GM19239 (cell line): ENCODE measurements at places on chromosomes 11 and 22.

GRCh38 chr11:2669634-2670469 lies 29.9 kb downstream of the KCNQ1OT1 start:
- no peak for DNase-seq

DNA sequence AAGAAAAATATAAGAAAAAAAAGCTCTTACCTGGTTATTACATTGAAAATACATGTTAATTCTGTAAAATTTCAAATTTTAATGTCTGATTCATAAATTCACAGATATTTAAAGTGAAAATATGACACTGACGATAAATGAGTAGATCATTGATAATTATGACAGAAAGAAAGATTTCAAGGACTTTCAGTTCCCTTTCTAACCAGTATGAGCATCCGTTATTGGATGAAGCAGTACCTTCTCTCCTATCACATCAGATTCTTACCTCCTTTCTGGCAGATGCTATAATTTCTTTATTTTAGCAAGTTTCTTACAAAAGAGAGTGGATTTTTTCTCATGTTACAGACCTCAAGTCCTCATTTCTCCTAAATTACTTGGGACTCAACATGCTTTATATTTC lies 847.3 kb downstream of the JRKL start:
- no peak for DNase-seq

DNA sequence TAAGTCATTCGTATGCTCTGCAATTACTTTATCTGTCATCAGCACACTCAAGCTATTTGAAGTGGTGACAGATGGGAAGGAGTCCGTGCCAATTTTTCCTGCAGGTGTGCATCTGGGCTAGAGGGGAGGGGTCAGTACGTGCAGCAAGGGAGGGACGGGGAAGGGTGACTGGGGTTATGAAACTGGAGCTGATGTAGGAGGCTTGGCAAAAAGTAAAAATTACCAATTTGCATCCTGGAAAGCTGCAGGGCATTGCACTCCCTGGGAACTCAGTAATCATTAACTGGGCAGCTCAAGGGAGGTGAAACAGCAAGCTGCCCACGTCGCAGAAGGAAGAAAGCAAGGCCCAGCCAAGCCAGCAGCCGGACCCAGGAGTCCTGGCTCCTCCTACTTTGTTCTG lies 87.1 kb upstream of the TMEM45B start:
- DNase-seq = no peak

- no peak for DNase-seq
Measured at GRCh38 chr11:92964471-92964870, 5.0 kb upstream of the MTNR1B start.

DNA sequence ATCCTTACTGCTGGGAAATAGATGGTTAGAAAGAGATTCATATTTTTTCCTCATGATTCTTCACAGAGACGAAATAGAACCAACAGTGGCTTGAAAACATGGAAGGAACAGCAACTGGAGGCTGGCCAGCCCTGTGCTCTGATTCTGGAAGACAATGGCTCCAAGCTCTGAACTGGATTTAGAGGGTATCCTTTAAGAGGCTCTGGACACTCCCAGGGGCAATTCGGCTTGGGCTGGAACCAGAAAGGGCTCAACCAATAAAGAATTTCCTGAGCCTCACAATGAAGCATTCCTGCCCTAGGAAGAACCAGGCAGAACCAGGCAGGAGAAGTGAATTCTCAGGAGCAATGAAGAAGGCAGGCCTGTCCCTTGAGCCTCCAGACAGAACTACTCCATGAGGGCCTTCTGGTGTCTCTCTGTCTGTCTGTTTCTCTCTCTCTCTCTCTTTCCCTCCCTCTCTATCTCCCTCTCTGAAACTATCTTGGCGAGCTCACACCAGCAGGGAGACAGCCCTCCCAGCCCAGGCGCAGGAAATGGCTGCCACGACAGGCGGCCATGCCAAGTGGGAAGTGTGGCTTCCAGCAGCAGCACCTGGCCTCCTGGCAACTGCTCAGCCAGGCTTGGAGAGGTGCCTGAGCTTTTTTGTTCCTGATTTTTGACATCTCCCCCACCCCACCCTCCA lies 93.3 kb downstream of the RCN1 start:
- DNase-seq = no peak
